ENCODE measurements at places on chromosomes 11 and 22. TPM values are rescaled to one million over a fixed set of nuclear protein-coding genes. Genes with fewer than 3 reads are reported as not detected.

The TMPRSS13 gene
- total RNA-seq, result not detected

The SEC14L2 gene
- 34.8 TPM for total RNA-seq

The PRR14L gene
- total RNA-seq, result 9.6 TPM

The TRIM51 gene
- not detected for total RNA-seq

The ROBO3 gene
- total RNA-seq, result 18.5 TPM

The HORMAD2 gene
- total RNA-seq, result not detected

The TOLLIP gene
- 31.5 TPM for total RNA-seq

The RASL10A gene
- total RNA-seq, result not detected

The OR52B4 gene
- not detected for total RNA-seq

The GDPD5 gene
- total RNA-seq, result 1.6 TPM

DNA sequence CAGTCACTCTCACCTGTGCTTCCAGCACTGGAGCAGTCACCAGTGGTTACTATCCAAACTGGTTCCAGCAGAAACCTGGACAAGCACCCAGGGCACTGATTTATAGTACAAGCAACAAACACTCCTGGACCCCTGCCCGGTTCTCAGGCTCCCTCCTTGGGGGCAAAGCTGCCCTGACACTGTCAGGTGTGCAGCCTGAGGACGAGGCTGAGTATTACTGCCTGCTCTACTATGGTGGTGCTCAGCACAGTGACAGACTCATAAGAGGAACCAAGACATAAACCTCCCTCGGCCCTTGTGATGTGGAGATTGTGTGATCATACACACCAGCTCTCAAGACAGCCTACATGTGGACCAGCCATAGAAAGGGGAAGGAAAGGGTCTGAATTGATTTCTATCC lies 113.3 kb downstream of the ZNF280B start:
- no peak for DNase-seq

- DNase-seq, result no peak
Observed at GRCh38 chr11:2579315-2580060, 120.3 kb downstream of the KCNQ1OT1 start.

GRCh38 chr11:131656179-131656838 lies 285.9 kb downstream of the NTM start:
- no peak for DNase-seq

DNA sequence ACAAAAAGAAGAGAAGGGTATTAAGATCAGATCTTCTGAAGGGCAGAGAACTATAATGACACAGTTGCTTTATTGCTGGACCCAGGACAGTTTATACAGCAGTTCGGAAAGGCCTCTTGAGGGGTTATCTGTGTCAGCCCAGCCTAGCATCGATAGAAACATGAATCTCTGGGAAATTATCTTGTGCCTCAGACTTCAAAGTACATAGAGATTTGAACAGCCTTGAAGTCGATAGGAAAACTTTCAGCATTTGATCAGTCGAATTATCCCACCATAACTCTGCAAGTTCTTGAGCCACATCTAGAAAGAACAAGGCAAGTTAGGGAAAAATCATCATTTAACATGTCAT lies 2.5 kb upstream of the LMO2 start:
- DNase-seq, result no peak

- DNase-seq, result no peak
Observed at GRCh38 chr11:68213135-68213515, at the start of gene KMT5B. KMT5B (minus strand) TSS chr11:68213296; CDS start chr11:68190076, 23,220 bp downstream.

DNA sequence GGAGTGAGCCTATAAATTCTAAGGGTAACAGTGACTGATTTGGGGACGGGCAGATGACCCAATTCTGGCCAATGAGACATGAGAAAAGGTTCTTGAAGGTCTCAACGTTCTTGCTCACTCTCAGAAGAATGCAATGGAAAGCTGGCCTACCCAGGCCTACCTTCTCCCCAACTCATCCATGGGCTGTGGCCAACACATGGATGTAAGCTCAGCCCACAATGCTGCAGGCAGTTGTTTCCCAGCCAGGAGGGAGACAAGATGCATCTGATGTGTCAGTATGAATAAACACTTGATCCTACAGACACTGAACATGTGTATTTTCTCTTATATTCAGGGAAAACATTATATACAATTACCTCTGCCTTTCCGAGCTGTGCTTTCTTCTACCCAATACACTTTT lies 24.4 kb downstream of the PI4KA start:
- DNase-seq, result no peak

- no peak for DNase-seq
Observed at GRCh38 chr11:32400196-32400595, 35.1 kb downstream of the WT1 start.

DNA sequence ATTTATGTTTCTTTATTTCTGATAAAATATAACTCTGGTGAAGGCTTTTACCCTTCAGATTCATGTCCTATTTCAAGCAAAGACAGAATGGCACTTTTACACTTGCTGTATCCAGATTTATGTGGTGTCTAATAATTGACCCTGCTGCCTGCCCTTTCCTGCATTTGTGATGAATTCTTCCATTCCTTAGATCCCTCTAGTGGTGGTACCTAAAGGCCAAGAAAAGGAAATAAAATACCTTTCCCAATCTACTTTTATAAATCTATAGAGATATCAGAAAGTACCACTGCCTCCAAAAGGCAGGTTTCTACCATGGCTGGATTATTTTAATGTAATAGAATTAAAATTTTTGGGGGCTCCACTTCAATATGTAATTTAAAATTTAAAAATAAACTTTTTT lies 34.2 kb downstream of the CCDC81 start:
- no peak for DNase-seq

DNA sequence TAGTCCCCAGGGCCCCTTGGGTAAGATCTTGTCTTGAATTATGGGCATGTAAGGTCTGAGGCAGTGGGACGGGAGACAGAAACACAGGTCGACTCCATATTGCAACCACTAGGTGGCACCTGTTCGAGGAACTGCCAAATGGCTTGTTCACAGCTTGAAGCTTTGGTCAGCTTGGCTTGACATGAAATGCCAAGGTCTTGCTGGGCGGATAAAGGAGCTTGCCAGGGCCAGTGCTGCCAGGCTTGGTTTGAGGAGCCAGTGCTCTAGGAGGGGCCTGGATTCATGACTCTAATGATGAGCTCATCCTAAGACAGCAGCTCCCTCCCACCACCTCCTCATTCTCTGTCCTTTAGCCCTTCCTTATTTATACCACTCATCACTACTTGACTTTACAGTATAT lies 11.9 kb upstream of the NRIP3 start:
- DNase-seq, result peak; percentile 83

DNA sequence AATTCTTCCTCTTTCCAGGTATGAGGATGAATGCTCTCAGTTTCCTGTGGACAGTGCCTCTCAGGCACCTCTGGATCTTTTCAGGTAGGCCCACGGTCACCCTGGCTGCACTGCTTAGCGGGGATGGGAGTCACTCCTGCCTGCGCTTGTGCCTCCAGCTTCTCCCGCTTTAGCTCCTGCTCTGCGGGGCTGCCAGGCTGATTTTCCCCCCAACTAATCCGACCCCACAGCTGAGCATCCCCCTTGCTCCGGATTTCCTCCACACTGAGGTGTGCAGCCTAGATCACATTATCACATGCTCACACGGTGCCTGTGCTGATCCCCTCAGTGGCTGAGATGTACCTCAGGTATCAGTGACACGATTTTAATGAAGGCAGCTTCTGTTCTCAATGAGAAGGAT lies 879.1 kb downstream of the OPCML start:
- no peak for DNase-seq

- DNase-seq, result no peak
Observed at GRCh38 chr22:19760058-19760950, at the start of gene TBX1. TBX1 (plus strand) TSS chr22:19760778; CDS start chr22:19760844, 66 bp downstream.

GRCh38 chr11:113400631-113401230 lies 13.2 kb downstream of the ANKK1 start:
- no peak for DNase-seq
